ENCODE measurements at places on chromosomes 13 and 19. TPM values are rescaled to one million over a fixed set of nuclear protein-coding genes. Genes with fewer than 3 reads are reported as not detected.

The KCTD12 gene
- total RNA-seq = 14.8 TPM

DNA sequence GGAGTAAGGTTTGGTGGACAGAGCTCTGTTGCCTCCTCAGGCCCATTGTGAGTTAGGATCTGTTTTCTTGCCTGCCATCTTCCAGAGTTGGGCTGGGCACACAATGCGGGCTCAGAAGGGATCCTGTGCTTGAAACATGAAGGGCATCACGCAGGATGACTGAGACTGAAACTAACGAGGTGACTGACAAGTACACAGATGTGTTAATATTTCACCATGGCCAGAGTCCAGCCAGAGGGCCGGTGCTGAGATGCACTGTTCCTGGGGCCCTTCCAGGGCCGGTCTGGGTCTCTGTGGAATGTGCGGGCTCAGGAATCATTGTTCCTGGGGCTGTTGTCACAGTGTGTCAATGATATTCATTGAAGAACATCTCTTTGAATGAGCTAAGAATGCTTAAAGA lies 163.7 kb downstream of the URI1 start:
- no peaks in the 10 kb centered on the region for H3K4me1 ChIP-seq
- H3K27me3 ChIP-seq = no peaks in the 10 kb centered on the region
- H3K27ac ChIP-seq = no peak overlapping the region
- no peaks in the 10 kb centered on the region for H3K36me3 ChIP-seq
- H3K4me3 ChIP-seq = no peak overlapping the region

DNA sequence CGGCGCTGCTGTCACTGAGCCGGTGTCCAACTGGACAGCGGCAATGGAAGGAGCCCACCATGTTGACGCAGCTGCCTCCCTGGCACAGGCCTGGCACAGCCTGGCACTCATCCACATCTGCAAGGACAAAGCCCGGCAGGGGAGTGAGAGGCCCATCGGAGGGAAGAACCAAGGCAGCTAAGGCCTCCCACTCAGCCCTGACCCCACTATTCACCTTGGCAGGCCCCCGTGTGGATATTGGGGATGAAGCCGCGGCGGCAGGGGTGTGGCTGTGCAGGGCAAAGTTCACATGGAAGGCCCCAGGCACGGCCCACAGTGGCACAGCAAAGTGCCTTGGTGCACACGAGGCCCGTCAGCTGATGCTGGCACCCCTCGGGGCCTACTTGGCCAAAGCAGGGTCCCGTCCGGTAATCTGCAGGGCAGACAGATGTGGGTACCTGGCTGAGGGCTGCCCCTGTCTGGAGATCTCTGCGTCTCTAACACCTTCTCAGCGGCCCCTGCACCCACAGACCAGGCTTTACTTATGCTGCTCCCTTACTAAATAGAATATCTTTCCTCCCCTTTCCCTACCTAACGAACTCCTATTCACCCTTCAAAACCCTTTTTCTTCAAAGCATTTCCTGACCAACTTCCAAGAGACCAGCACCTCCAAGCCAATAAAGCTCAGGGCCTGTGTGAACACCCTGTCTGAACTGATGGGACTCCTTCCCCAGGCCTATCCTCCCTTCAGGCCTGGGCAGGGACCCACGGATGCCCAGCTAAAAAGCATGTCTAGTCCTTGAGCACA lies 7.5 kb downstream of the FBN3 start:
- no peaks in the 10 kb centered on the region for H3K4me1 ChIP-seq
- no peaks in the 10 kb centered on the region for H3K36me3 ChIP-seq
- H3K27me3 ChIP-seq = peaks cover 7% of the 10 kb centered on the region
- H3K4me3 ChIP-seq = no peak overlapping the region

The NLRP9 gene
- not detected for total RNA-seq

DNA sequence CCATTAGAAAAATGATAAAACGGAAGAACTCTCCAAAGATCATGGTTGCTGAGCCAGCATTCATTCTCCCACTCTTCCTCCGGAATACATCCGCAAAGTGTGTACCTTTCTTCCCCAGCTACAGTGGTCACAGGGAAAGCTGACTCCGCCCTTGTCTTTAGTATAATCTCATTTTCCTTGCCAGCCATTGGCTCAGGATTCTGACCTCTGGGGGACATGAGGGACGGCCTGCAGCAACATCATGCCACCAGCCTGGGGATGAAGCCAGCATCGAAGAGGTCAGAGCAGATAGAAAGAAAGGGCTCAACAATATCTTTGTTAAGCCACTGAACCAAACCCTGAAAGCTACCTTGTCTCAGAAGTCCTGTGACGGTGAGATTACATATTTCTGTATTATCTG lies 46.3 kb upstream of the TPP2 start:
- peaks cover 6% of the 10 kb centered on the region for H3K27me3 ChIP-seq
- H3K4me1 ChIP-seq = no peaks in the 10 kb centered on the region
- H3K27ac ChIP-seq = no peak overlapping the region
- no peaks in the 10 kb centered on the region for H3K36me3 ChIP-seq
- DNase-seq = no peak
- H3K4me3 ChIP-seq = no peak overlapping the region

The CEACAM20 gene
- total RNA-seq = not detected

- H3K4me1 ChIP-seq = peaks cover 7% of the 10 kb centered on the region
- DNase-seq = no peak
- H3K27me3 ChIP-seq = peaks cover 59% of the 10 kb centered on the region
- H3K36me3 ChIP-seq = no peaks in the 10 kb centered on the region
- H3K4me3 ChIP-seq = no peak overlapping the region
- H3K27ac ChIP-seq = no peak overlapping the region
These were observed 3.8 kb upstream of the EPS8L1 start for GRCh38 chr19:55071913-55072312.

DNA sequence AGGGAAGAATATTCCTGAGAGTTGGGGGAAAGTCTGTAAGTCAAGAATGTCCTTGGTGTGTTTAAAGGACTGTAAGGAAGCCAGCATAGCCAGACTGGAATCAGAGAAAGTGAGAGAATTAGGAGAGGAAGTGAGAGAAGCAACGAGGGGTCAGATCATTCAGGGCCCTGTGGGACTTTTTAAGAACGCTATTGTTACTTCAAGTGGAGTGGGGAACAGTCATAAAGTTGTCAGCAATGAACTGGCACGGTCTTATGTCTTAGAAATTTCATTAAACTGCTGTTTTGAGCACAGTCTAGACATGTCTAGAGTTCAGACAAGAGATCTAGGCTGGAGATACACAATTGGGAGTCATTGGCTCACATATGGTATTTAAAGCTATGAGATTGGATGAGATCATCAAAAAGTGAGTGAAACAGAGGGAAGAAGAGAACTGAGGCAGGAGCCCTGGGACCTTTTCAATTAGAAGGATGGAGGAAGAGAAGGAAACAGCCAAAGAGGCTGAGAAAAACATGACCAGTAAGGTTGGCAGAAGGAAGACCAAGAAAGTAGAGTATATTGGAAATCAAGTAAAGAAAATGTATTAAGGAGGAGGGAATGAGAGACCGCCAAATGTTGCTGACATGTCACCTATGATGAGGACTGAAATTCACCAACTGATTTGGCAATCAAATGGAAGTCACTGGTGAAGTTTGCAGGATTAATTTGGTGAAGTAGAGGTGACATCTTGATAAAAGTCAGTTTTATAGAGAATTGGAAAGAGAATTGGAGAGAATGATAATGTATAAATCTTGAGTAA lies 263.5 kb downstream of the GPC5 start:
- H3K36me3 ChIP-seq = no peaks in the 10 kb centered on the region
- no peak overlapping the region for H3K27ac ChIP-seq
- H3K4me1 ChIP-seq = no peaks in the 10 kb centered on the region
- no peak overlapping the region for H3K4me3 ChIP-seq

The SIGLEC11 gene
- total RNA-seq = not detected

DNA sequence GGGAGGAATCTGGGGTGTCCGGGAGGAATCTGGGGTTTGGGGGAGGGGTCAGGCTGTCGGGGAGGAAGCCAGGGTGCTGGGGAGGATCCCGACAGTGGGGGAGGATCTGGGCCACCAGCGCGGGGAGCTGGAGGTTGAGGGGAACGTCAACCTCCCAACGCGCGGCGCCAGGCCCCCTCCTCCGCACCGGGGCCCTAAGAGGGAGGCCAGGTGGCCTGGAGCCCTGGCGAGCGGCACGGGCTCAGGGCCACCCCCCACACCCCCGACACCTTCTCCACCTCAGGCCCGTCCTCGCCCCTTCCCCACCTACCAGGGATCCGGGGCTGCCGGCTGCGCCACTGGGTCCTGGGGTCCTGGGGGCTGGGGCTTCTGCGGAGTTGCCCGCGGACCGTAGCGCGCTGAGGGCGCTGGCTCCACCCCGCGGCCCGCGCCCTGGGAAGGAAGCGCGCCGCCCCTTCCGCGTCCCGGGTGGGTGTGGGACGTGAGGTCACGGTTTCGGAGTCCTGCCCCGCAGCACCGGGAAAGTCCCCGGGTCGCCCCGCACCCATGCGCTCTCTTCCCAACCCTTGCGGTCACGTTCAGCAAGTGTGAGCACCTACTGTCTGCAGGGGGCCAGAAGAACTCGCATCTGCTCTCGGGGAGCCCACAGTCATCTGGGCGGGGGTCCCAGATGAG lies at the start of gene TICAM1:
TSS of gene TICAM1 (minus strand) at position 409 of the 675 bp plus-strand sequence. CDS start 13,335 bp downstream, outside the sequence.
- no peaks in the 10 kb centered on the region for H3K27me3 ChIP-seq
- peak within 1 kb of the TSS; percentile 88 for H3K4me3 ChIP-seq
- peak within 1 kb of the TSS; percentile 92 for H3K27ac ChIP-seq
- peaks cover 20% of the 10 kb centered on the region for H3K4me1 ChIP-seq
- DNase-seq = peak; percentile 77

DNA sequence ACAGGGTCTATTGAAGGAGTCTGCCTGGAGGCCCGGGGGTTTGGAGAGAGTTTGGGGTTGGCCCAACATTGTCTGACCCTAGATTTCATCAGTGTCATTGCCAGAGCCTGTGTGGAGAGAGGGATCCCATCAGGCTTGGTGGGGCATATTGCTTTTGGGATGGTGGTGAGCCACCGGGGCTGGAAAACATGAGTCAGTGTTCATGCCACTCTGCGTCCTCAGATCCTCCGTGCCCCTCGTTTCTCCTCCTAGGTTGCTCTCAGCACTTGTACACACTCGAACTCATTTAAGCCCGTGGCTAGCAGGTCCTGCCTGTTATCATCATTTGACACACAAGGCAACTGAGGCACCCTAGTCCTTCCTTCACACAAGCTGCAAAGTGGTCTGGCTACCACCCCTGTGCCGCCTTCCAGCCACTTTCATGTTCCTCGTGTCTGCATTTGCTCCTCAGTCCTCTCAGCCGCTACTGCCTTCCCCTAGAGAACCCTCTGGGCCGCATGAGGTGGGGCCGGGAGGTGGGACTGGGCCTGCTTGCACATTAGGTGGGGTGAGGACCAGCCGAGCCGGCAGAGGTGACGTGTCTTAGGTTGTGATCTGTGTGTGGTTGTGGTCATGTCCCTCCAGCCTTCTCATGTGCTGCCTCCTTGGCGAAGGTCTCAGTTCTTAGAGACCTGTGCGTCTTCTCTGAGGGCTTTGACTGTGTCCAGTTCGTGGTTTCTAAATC lies 3.6 kb downstream of the NACC1 start:
- H3K36me3 ChIP-seq = peaks cover 13% of the 10 kb centered on the region
- H3K27me3 ChIP-seq = no peaks in the 10 kb centered on the region
- peaks cover 47% of the 10 kb centered on the region for H3K4me1 ChIP-seq
- peak overlapping the region; percentile 67 for H3K27ac ChIP-seq
- DNase-seq = peak; percentile 53
